ENCODE measurements at places on chromosomes 3 and 15.

DNA sequence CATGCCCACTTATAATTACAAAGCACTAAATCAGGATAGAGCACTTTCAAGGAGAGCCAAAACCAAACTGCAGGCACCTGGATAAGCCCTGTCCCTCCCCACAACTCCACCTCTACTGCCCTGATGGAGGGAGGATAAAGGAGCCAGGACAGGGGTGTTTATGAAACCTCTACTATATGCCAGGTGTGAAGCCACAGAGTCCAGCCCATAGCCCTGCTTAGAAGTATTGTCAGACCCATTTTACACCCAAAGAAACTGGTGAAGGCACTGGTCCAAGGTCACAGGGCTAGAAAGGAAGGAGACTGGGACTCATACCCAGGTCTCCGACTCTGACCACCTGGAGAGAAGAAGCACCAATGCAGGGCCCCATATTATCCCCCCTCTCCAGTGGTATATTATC, 48.7 kb downstream of the SH3BP5 start:
- DNase-seq = no peak

- DNase-seq = no peak
Observed at GRCh38 chr3:45223889-45224727, 2.0 kb downstream of the TMEM158 start.

GRCh38 chr15:68311464-68311835, 33.9 kb downstream of the FEM1B start:
- no peak for DNase-seq

- DNase-seq = no peak
Observed at GRCh38 chr3:25035526-25035925, 392.5 kb upstream of the RARB start.

DNA sequence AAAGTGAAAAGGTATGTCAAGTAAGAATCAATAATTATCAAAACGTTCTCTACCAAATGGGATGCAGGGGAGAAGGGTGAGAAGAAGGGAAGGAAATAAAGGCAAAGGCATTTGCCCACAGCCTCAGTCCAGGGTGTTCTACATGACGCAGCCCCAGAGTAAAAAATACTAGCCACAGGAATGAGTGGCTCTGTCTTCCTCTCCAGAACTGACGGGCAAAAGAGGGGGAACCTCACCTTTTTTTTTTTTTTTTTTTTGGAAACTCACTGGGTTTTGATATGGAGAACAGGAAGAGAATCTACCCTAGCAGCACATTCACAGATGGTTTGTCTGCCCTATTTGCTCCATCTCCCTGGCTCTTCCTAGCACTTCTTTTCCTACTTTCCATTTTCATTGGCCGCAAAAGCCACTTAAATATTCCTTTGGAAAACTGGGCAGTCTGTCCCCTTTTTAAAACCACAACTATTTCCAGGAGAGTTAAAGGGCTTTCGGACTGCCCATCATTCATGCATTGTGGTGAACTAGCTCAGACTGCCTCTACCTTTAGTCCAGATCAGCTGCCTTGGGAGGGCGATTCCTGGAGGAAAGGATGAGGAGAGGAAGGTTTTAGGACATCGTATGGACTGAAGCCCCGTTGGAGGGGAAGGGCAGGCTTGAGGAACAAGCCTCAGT, 28.2 kb downstream of the B3GNT5 start:
- no peak for DNase-seq

GRCh38 chr3:65584913-65585312, 453.8 kb downstream of the MAGI1 start:
- no peak for DNase-seq

DNA sequence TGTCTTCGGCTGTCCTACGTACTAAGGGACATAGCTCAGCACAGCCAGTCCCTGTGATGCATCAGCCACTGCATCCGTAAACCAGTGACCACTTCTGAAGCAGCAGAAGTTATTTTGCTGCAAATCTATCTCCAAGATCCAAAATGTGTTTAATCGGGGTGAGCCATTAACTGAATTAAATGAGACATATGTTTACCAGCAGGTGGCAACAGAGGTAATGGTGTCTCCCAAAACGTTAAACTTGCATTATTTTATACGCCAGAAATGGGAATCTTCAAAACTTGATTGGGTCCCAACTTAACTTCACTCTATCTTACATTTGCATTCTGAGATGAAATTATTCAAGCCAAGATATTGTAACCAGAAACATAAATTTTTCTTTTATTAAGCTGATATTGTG, 75.3 kb upstream of the BOC start:
- DNase-seq = no peak

DNA sequence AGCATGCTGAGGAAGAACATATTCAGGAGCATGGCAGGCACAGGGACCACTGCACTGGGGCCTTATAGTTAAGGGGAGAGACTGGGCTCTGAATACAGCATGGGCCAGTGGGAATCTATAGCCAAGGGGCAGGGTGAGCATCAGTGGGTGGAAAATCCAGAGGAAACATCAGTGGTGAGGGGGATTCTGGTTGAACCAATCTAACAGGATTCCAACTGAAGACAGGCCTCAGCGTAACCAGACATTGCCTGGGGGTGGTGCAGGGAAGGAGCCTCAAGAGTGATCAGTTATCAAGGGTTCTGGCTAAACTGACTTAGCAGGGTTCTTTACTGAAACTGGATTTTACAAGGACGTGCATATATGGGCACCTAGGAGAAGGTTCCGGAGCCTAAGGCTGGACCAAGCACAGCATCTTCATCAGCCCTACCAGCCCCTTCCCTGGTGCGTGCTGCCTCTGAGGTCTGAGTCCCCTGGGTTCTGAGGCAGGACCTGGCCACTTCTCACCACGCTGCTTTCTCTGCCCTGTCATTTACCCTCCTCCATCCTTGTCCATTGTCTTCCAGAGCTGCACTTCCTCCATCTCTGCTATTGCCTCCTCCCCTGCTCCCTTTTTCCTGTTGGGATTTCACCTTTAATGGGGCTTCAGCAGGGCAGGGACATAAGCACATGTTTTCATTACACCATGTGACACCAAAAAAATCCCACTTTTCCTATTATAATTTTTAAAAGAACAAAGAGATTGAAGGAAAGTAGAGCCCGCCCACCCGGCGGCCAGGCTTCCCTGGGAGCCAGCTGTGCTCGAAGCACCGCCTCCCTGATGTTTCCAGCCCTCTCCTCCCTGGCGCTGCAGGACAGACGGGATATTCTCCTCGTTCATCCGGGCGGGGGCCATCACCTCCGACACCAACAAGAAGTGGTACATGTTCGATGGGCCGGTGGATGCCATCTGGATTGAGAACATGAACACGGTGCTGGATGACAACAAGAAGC, 52.1 kb downstream of the DNAH1 start:
- no peak for DNase-seq

DNA sequence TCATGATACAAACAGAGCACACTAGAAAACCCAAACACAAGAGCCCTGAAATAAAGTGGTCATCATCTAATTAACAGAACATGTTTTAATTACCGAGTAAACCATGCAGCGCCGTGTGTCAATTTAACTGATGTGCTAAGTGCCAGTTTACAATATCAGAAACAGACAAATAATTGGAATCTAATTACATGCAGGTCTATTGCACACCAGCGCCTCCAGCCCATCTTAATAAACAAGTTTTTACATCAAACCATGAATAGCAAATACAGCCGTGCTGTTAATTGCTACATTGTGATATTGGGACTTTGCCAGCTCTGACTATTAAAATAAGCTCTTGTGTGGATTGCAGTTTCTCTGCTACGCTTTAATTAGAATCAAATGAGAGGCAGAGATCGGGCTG, 510.2 kb upstream of the MDFIC2 start:
- DNase-seq = no peak

DNA sequence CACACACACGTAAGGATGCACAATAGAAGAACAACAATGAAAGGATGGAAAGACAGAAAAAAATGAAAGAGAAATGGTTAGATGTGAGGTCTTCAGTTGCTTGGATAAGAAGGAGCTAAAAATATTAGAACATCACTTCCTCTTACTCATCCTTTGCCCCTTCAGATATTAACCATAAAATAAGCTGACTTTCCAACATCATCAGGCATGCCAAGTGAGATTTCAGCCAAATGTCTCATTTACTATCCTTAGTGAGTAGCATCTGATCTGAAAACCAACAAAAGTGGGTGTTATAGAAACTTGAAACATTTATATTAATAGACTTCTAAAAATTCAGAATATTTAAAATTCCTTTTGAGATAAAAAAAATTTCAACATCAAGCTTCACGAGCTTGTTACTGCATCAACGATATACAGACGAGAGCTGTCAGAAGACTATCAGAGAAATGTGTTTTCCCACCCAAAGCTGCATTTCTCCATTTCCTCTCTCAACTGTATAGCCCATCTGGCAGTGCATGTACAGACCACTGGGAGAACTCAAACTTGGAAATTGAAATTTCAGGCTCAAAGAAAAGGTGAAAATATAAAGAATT, 25.4 kb upstream of the LSAMP start:
- no peak for DNase-seq

DNA sequence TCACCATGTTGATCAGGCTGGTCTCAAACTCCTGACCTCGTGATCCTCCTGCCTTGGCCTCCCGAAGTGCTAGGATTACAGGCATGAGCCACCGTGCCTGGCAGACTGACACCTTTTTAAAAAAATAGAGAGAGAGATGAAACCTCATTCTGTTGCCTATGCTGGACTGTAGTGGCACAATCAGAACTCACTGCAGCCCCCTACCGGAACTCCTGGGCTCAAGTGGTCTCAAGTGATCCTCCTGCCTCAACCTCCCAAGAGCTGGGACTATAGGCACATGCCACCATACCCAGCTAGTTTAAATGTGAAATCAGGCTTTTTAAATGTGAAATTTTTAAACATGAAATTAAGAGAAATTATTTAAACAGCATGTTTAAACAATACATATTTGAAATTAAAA, 265.2 kb upstream of the UBE2E1 start:
- no peak for DNase-seq

DNA sequence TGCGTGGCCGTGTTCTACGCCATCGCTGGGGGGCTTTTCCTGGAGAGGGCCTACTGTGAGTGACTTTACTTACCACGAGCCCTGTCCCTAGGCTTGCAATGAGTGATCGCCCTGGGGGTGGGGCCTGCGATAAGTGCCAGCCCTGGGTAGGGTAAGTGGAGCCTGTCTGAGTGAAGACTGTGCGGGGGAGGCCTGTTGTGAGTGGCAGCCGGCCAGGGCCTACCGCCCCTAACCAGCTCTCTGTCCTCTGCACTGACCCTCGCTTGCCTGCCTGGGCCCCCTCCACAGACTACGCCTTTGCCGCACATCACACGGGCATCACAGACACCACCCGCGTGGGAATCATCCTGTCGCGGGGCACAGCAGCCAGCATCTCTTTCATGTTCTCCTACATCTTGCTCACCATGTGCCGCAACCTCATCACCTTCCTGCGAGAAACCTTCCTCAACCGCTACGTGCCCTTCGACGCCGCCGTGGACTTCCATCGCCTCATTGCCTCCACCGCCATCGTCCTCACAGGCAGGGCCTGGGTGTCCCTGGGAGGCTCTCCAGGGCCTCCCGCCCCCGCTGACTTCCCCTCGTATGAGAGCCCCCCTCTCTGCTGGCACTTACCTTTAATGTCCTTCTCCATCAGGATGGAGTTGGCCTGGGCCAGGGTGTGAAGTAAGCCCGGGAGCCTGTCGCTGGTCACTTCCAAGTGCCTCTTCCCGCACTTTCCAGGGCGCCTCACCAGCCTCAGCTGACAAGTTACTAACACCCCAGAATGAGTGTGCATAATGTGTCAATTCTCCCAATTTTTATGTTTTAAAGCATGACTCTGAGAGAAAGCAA, 22.4 kb downstream of the DUOX1 start:
- no peak for DNase-seq

GRCh38 chr3:27688053-27688452, 34.1 kb downstream of the EOMES start:
- DNase-seq = no peak

GRCh38 chr3:194323785-194324735, 27.1 kb downstream of the CPN2 start:
- DNase-seq = no peak

- no peak for DNase-seq
Observed at GRCh38 chr3:197302696-197303341, 4.4 kb upstream of the DLG1 start.

DNA sequence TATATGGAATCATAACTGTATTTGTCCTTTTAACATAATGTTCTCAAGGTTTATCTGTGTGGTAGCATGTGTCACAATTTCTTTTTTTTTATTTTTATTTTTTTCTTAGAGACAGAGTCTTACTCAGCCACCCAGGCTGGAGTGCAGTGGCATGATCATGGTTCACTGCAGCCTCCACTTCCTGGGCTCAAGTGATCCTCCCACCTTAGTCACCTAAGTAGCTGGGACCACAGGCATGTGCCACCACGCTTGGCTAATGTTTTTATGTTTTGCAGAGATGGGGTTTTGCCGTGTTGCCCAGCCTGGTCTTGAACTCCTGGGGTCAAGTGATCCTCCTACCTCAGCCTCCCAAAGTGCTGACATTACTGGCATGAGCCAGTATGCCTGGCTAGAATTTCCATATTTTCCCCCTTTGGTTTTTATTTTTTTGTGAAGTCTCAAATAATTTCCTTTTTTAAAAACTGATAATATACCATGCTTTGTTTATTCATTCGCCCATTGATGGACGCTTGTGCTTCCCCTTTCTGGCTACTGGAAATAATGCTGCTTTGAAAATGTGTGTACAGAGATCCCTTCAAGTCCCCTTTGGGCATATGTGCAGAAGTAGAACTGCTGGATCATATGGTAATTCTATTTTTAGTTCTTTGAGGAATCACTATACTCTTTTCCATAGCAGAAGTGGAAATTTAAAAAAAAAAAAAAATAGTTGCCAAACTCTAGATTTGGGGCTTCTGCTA, 28.4 kb downstream of the TMEM40 start:
- no peak for DNase-seq

DNA sequence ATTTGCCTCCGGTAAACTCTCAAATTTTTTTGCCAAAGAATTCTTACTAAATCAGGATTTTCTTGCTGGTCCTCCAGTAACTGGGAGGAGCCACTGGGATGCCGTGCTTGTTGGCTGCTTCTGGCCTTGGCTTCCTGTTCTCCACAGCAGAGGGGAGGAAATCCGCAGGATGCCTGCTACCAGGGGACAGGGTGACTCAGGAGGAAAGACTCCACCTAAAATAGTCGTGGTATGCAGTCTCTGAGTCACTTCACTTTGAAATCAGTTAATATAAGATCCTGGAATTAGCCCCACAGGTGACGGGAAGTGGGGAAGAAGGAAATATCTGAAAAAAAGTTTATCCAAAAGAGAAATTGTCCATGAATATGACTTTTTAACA, 6.5 kb upstream of the TM4SF18 start:
- no peak for DNase-seq
